ENCODE measurements at places on chromosomes 1 and 21.
A peak's percentile ranks its signal among the peaks of the same experiment; 100 is the strongest.

- no peak for DNase-seq
Observed at GRCh38 chr1:229101011-229101871, 169.7 kb upstream of the RAB4A start.

DNA sequence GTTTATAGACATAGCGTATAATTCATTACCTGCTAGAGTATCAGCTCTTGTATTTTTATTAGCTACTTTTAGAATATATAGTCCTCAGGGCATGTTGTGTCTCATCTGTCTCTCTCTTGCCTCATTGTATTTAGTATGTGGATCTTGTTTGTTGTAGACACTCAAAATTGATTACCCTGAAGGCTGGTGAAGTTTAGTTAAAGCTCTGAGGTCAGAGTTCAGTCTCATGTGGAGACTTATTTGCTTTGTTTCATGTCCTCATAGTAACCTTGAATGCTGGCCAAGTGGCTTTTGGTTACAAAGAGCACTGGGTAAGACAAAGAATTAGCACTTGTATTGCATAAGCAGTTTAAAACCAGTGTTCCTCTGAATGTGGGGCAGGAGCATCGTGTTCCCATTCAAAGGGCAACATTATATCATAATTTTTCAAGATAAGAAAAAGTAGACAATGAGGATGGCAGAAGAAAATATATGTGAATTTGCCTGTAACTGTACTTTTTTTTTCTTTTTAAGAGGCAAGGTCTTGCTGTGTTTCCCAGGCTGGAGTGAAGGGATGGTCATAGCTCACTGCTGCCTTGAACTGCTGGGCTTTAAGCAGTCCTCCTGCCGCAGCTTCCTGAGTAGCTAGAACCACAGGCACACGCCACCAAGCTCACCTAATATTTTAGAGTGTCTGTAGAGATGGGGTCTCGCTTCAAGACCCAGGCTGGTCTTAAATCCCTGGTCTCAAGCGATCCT is 17.4 kb downstream of the CNST start:
- peak; percentile 72 for DNase-seq

- DNase-seq: no peak
Observed at GRCh38 chr1:87841332-87841731, 512.7 kb downstream of the LMO4 start.

GRCh38 chr1:247212627-247213617 is 41.1 kb upstream of the ZNF124 start:
- no peak for DNase-seq

GRCh38 chr1:70892930-70893329 is 154.7 kb downstream of the PTGER3 start:
- no peak for DNase-seq

DNA sequence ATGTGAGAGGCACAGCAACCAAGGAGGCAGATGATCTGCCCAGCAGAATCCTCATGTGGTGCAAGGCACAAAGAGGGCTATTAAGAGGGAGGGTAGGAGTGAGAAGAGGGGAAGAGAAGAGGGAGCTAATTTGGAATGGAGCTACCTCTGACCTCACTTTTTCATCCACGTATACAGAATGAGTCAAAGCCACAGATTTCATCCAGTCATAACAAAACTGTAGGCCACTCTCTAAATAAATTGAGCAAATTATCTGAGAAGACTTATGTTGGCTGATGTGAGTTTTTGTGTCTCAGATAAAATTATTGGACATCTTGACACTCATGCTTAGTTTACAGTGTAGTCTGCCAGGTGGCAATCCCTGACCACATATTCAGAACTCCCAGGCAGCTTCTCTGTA is 325.6 kb downstream of the TTLL7 start:
- DNase-seq: no peak

DNA sequence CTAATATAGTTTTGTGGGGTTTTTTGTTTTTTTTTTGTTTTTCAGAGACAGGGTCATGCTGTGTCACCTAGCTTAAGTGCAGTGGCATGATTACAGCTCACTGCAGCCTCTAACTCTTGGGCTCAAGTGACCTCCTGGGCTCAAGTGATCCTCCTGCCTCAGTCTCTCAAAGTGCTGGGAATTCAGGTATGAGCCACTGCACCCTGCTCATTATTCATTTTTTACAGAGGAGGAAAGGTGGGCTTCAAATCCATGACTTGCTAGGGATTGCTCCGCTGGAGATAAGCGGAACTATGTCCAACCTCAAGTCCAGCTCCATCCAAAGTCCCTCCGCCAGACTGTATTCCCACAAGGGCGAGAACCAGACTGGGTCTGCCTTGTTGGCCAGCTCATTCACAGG is 8.0 kb upstream of the SPOCD1 start:
- DNase-seq: no peak

GRCh38 chr1:210482945-210483617 is 154.4 kb downstream of the HHAT start:
- no peak for DNase-seq

GRCh38 chr1:50333595-50333974 is 89.7 kb downstream of the DMRTA2 start:
- peak; percentile 70 for DNase-seq

- peak; percentile 58 for DNase-seq
Observed at GRCh38 chr1:208100906-208101305, 143.3 kb downstream of the PLXNA2 start.

DNA sequence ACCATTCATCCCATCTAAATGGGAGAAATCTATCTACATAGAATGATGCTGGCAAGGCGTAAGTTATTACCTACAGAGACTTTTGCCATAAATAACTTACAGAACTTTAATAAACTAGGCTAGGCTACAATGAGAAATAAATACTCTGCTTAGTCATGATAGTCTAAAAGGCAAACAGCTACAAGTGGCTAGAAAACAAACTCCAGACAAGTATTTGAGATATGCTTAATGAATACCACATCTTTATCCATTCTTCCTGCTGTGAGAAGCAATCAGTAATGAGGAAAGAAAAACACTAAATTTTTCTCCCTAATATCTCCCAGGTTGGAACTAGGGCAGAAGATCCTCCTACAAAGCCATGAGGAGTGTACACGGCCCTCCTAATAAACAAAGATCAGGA is 187.0 kb upstream of the OLFM3 start:
- no peak for DNase-seq

DNA sequence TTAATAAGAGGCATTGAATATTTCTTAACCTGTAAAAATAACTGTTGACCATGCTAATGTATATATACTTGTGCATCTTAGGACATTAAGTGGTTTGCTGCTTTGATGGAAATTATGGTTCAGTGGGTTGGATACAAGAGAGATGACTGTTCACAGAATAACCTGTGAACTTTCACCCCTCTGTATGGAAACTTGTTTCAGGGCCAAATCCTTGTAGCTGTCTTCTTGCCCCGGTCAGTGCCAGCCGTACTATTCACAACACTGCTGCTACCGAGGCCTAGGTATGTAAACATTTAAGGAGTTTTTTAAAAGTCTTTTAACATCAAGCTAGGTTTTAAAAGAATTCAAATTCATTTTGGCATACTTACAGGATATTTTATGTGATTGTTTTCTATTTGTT is 16.1 kb downstream of the DONSON start:
- DNase-seq: no peak

DNA sequence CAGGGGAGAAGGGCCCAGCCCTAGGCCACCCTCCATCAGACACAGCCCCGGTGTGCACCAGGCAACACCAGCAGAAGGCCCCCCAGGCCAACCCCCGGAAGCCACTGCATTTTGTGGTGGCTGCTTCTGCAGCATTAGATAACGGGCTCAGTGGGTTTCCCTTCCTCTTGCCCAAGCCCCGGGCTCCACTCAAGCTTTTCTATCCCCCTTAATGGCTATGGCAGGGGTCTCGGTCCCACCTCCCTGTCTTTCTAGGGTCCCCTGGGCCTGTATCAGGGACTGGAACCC is 18.9 kb downstream of the C1orf174 start:
- no peak for DNase-seq
